ENCODE measurements at places on chromosomes 1 and 21. TPM values are rescaled to one million over a fixed set of nuclear protein-coding genes. Genes with fewer than 3 reads are reported as not detected.

Gene PER3
- total RNA-seq: 1.1 TPM

Gene S100A4
- total RNA-seq: 33.4 TPM

Gene AMY1C
- total RNA-seq: not detected

Gene DIO1
- not detected for total RNA-seq

Gene KIF2C
- 1.1 TPM for total RNA-seq

Gene DRAXIN
- total RNA-seq: not detected

Gene TACSTD2
- not detected for total RNA-seq

Gene PDE4B
- 3.6 TPM for total RNA-seq

Gene TTLL10
- total RNA-seq: not detected

Gene PAQR6
- total RNA-seq: 0.43 TPM

Gene FBXO2
- total RNA-seq: 2.0 TPM

Gene PLA2G2A
- 2.0 TPM for total RNA-seq

Gene SPRR2F
- not detected for total RNA-seq

Gene TFF2
- total RNA-seq: not detected

Gene KCNK2
- 17.9 TPM for total RNA-seq

Gene CSF3R
- not detected for total RNA-seq

Gene TIAM1
- 2.2 TPM for total RNA-seq

Gene C1orf74
- 1.4 TPM for total RNA-seq

Gene HAO2
- not detected for total RNA-seq

Gene CSDE1
- total RNA-seq: 442 TPM

Gene PROX1
- total RNA-seq: 0.09 TPM

Gene OR2L3
- total RNA-seq: not detected

Gene TEDDM1
- not detected for total RNA-seq

Gene CACNA1S
- 0.94 TPM for total RNA-seq

Gene KCNJ15
- total RNA-seq: not detected

Gene MANEAL
- total RNA-seq: 2.1 TPM

Gene A3GALT2
- not detected for total RNA-seq

Gene STIL
- total RNA-seq: 1.6 TPM

Gene CFAP74
- not detected for total RNA-seq

Gene CTTNBP2NL
- total RNA-seq: 11.1 TPM

Gene PTAFR
- 0.23 TPM for total RNA-seq

Gene CFHR4
- total RNA-seq: not detected

Gene SMPDL3B
- total RNA-seq: not detected

Gene MAP3K21
- 0.58 TPM for total RNA-seq

Gene CFAP141
- not detected for total RNA-seq

Gene SDHC
- 20.9 TPM for total RNA-seq

Gene TNFRSF1B
- total RNA-seq: 7.8 TPM

Gene S100A12
- not detected for total RNA-seq
